ENCODE measurements at places on chromosomes 4 and X.

DNA sequence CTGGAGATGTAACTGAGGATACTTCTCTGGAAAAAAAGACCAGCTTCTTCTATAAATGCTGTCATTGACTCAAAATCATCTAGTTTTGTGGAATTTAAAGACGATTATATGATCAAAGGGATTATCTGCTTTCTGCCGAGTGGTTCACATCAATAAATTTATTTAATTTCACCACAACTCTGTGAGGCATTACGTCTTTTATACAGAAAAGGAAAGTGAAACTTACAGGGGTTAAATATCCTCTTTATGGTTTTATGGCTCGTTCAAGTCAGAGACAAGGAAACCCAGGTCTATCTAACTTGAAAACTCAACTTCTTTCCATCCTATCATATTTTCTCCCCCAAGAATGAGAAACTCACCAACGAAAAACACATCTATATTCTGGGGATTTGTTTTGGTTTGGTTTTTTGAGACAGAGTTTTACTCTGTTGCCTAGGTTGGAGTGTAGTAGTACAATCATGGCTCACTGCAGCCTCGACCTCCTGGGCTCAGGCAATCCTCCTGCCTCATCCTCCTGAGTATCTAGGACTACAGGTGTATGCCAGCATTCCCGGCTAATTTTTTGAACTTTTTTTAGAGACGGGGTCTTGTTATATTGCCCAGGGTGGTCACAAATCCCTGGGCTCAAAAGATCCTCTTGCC lies 377.9 kb upstream of the EMCN start:
- no peak for DNase-seq

GRCh38 chrX:110002300-110003166 lies at the start of gene TMEM164:
Gene TMEM164, plus strand, starts transcription at chrX:110003114. Its CDS starts 661 bp downstream, at chrX:110003775.
- peak; percentile 75 for DNase-seq

- no peak for DNase-seq
These were observed 10.0 kb downstream of the ART3 start for GRCh38 chr4:76084542-76084941.

GRCh38 chr4:52586069-52586468 lies 73.0 kb downstream of the USP46 start:
- no peak for DNase-seq

DNA sequence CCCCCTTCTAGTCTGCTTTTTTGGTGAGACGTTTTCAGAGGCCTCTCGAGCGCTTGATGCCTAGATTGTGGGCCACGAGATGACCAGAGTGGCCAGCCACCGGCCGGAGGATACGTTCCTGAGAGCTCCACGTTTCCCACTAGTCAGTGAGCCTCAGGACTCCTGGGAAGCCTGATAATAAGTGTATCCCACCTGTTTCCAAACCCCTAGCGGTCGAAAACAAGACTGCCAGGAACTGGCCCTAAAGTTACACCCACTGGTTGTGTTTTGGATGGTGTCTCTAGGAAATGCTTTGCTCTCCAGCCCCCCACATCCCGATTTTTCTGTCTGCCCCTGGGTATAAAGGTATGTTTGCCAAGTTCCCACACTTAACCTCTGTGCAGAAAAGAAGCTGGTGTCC lies 4.6 kb upstream of the RS1 start:
- no peak for DNase-seq

DNA sequence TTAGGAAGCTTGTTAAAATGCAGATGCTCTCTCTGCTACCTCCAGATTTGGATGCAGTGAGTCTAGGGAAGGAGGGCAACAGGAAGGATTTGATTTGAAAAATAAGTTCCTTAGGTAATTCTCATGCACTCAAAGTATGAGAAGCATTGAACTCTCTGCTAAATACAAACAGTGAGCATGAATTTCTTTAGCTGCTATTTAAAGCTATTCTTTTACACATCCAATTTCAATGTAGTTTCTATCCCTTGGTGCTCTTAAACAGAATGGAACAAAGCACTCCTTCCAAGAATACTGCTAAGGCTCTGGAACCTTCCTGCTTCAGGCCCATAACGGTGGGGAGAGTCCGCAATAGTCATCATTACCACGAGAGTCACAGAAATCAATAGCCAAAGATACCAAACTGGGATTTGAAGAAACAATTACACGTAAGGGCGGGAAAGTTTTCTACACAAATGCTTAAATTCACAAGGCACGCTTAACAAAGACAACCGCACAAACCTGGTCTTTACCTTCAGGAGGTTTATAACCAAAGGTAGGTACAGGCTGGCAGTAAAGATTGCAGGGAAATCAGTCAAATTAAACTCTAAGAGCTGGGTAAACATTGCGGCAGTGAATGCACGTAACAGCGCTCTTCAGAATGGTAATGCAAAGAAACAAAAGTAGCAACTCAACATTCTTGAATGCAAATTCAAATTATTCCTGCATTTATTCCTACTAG lies 123.2 kb upstream of the NAP1L5 start:
- DNase-seq = no peak

DNA sequence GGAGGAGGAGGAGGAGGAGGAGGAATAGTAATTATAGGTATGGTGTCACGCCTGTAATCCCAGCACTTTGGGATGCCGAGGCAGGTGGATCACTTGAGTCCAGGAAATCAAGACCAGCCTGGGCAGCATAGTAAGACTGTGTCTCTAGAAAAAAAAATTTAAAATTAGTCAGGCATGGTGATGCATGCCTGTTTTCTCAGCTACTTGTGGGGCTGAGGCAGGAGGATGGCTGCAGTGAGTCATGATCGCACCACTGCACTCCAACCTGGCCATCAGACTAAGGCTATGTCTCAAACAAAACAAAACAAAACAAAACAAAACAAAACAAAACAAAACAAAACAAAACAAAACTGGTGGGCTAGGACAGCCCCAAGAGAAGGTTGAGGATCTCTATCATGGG lies 3.0 kb downstream of the STARD8 start:
- DNase-seq = no peak

- no peak for DNase-seq
These were observed 72.3 kb downstream of the SOX3 start for GRCh38 chrX:140432346-140433175.

DNA sequence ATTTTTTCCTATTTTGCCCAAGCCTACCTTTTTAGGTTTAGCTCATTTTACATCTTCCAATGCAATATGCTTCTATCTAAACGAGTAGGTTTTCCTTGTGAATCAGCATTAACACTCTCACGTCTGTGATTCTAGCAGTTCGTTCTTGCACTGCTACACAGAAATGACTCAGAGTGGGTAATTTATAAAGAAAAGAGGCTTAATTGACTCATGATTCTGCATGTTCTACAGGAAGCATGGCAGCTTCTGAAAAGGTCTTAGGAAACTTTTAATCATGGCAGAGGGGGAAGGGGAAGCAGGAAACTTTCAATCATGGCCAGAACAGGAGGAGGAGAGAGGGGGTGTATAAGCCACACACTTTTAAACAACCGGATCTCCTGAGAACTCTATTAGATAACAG lies 44.9 kb downstream of the SPANXN1 start:
- no peak for DNase-seq

GRCh38 chr4:90198086-90198847 lies 71.1 kb downstream of the CCSER1 start:
- no peak for DNase-seq

DNA sequence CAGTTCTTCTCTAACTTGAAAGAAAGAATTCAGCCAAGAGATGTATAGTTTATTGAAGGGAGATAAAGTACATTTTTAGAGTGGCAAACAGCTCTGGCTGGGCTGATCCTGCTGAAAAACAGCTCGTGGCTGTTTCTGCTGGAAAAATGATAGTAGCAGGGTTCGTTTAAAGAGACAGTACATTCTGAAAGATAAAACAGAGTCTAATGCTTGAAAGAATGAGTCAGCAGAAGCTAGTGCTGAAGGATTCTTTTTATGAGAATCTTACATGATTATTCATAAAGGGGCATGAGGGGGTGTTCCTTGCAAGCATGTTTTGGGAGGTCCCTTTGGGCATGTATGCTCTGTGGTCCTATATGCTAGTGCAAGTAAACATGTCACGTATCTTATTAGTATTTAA lies 790.0 kb downstream of the PCDH18 start:
- DNase-seq = no peak

Data from stimulated activated CD4-positive, alpha-beta T cell treated with anti-CD3 and anti-CD28 coated beads, Interleukin-4, amount 100 ng/mL, for 24 hours (primary cell).